Airway epithelial cell (primary cell): ENCODE measurements at places on chromosomes 6 and 20. TPM values are rescaled to one million over a fixed set of nuclear protein-coding genes. Genes with fewer than 3 reads are reported as not detected.

The NINL gene
- 3.0 and 3.7 TPM in 2 replicates for total RNA-seq

The CFB gene
- 3.1 and 3.9 TPM in 2 replicates for total RNA-seq

The SLC22A7 gene
- not detected in 2 replicates for total RNA-seq

The SLC12A5 gene
- 0.56 and 0.98 TPM in 2 replicates for total RNA-seq

The TNFRSF21 gene
- 129 and 157 TPM in 2 replicates for total RNA-seq

The FRK gene
- 2.7 and 3.7 TPM in 2 replicates for total RNA-seq

The OVOL2 gene
- total RNA-seq = 15.6 and 16.8 TPM in 2 replicates

The LRRN4 gene
- 0.14 TPM in 1 of 2 replicates, not detected in the other for total RNA-seq

The ADGRF1 gene
- total RNA-seq = 23.5 and 24.3 TPM in 2 replicates

The CCN5 gene
- total RNA-seq = 0.28 and 0.63 TPM in 2 replicates

The C20orf141 gene
- not detected in 2 replicates for total RNA-seq

The UBD gene
- not detected in 2 replicates for total RNA-seq

The COX4I2 gene
- total RNA-seq = not detected in 2 replicates

The ULBP1 gene
- total RNA-seq = 0.05 and 0.28 TPM in 2 replicates

The C20orf96 gene
- total RNA-seq = 0.19 and 1.4 TPM in 2 replicates

The CCND3 gene
- total RNA-seq = 75.5 and 99.1 TPM in 2 replicates

The GPANK1 gene
- total RNA-seq = 14.5 and 14.7 TPM in 2 replicates

The SRSF12 gene
- total RNA-seq = 0.19 and 0.21 TPM in 2 replicates

The SAMD5 gene
- 0.37 and 0.56 TPM in 2 replicates for total RNA-seq

The BHLHE23 gene
- not detected in 2 replicates for total RNA-seq

The KCNQ5 gene
- 1.5 and 3.0 TPM in 2 replicates for total RNA-seq

The RAET1L gene
- total RNA-seq = 23.0 and 27.2 TPM in 2 replicates

The POPDC3 gene
- 1.5 and 3.3 TPM in 2 replicates for total RNA-seq

The ZSCAN23 gene
- total RNA-seq = 0.74 and 1.4 TPM in 2 replicates

The WFDC6 gene
- not detected in 2 replicates for total RNA-seq

The RSPO3 gene
- total RNA-seq = not detected in 2 replicates

The RXRB gene
- 14.9 and 17.1 TPM in 2 replicates for total RNA-seq

The LY6G5C gene
- 0.42 and 0.79 TPM in 2 replicates for total RNA-seq

The SOX18 gene
- total RNA-seq = 0.07 TPM in 1 of 2 replicates, not detected in the other

The RIMS4 gene
- not detected in 2 replicates for total RNA-seq

The ZKSCAN8 gene
- 5.4 and 5.7 TPM in 2 replicates for total RNA-seq

The GABRR2 gene
- total RNA-seq = not detected in 2 replicates

The SLC25A27 gene
- 3.1 TPM in 2 replicates for total RNA-seq

The HLA-DQB1 gene
- total RNA-seq = 0.21 and 2.0 TPM in 2 replicates
